Foreskin melanocyte (primary cell): ENCODE measurements at places on chromosomes 2 and 18.

DNA sequence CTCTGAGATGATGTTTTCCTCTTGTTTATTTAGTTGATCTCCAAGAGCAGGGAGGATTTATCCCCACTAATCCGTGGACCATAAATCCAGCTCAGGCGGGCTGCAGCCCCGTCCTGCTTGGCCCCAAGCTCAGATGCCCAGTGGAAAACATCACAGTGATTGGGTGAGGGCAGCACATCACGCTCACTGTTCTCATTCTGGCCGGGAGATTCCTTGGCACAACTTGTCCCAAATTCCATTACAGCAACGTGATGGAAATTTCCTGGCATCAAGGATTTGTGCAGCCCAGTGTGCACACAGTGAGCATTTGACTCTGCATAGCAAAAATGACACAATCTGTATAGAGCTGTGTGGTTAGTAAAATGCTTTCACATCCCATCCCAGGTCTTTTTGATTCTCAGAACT is 96.8 kb downstream of the VAPA start:
- no peak for DNase-seq

DNA sequence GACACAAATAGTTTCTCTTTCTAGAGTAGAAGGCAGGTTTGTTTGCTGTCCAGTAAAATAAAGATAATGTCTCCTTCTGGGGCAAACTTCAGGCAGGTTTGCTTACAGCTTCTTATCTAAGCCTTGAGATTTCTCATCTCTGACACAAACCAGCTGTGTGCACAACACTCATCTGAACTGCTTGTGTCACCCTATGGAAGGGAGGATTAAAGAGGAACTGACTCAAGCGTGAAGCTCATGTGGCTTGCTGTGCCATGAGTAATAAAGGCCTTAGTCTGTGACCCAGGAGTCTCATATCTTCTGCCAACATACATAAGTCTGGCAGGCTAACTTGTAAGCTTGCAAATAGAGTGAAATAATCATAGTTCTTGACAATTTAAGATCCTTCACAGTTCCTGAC is 24.2 kb upstream of the CPO start:
- DNase-seq, result peak; percentile 34

DNA sequence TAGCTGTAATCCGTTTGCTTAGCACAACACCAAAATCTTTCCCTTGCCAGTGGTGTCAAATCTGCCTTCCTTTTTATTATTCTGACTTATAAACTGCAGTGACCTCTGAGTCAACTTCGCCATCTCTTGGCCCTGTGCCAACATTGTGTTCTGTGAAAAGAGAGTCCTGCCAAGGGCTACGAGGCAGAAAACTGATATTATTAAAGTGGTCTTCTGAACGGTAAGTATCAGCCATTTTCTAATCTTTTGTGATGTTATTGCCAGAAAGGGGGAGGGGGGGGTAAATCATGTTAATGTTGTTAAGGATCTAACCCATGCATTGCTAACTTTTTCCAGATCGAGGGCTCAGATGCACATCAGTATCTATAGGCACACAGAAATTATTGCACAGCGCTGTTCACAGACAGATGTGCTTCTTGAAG is 121.5 kb upstream of the LTBP1 start:
- DNase-seq, result peak; percentile 75

DNA sequence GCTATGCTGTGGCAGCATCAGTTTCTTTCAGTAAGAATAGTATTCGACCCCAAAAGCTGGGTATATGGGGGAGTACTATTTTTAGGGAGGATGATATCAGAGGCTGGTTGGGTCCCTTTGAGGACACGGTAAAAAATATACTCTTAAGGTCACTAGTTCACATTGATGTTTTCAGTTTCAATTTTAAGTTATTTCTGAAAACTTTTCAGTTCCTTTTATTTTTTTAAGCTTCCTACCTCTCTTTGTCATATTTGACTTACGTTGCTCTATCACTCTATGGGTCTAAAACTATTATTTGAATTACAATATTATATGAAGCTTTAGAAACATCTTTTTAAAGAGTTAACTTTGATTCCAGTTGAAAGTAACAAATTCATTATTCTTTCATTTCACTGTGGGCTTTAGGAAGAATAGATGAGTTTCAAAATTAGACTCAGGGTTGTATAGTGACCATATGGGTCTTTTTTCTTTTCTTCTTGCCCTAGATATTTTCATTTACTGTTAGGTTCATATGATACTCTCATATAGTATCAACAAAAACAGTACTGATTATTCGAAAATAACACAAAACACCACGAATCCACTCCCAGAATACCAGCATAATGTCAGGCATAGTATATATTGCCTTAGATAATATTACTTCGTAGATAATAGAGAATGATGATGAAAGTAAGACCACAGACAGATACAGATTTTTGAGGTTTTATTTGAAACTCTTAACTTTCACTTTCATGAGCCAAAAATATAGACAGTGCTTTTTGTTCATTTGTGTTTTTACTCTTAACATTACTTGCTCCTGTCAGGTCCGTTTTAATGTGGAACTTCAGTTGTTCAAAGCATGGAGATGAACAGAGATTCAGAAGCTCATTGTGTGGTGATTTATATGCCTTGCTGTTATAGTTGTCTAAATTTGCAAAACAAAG is 9.8 kb downstream of the RMDN2 start:
- no peak for DNase-seq

DNA sequence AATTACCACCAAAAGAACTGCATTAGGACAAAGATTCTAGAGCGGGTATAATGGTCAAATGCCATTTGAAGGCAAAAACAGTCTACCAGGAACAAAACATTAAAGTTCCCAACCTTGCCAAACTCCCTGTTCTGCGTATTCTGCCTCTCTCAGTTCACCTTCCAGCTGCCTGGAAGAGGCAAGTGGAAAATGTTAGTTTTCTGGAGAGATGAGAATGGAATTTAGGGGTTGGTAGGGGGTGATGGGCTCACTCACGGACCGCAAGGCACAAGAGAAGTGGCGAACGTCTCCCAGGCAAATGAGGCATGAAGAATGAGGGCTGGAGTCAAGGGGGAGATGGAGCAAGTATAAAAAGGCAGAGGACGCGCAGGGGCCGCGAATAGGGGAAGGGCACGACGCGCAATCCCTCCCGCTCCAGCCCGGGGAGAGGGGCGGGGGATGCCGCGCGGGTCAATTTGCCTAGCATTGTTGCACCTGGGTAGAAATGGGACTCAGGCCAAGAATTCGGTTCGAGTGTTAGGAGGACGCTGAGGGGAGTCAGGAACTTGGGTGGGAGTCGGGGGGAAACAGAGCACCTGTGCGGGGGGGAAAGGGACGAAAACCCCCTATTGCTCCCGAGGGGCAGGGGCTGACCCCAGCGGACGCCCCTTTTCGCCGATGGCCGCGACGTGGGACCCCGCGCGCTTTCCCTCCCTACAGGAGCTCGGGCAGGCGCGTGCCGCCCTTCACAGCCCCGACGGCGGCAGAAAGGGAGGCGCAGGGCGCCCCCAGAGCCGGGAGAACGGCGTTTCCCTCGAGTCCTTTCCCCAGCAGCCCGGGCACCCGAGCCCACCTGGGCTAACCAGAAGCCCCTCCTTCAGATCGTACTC is 573 bp downstream of the PAIP2B start:
- DNase-seq, result no peak

- no peak for DNase-seq
Observed at GRCh38 chr2:165901620-165902298, 51.8 kb downstream of the TTC21B start.

DNA sequence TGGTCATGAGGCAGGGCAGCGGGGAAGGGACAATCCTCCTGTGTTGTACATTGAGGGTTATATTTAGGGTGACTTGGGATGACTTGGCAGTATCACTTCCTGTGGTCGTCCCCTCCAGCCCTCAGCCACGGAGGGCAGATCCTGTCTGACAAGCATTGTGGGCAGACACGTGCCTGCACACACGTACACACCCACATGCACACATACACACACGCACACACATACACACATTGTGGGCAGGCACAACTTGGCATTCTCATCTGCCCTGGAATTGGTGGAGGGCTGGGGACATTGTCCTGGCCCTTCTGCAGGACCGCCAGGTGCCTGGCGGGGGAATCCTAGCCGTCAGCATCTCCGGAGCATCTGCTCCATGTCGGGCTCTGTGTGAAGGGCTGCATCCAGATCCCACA is 47.6 kb downstream of the ODC1 start:
- peak; percentile 98 for DNase-seq

- DNase-seq, result peak; percentile 48
Observed at GRCh38 chr18:43277164-43277600, at the start of gene SYT4. Gene SYT4 (minus strand): TSS chr18:43277490. CDS start chr18:43277281, 209 bp downstream.

- no peak for DNase-seq
Observed at GRCh38 chr2:241579281-241579680, 20.7 kb downstream of the BOK start.

DNA sequence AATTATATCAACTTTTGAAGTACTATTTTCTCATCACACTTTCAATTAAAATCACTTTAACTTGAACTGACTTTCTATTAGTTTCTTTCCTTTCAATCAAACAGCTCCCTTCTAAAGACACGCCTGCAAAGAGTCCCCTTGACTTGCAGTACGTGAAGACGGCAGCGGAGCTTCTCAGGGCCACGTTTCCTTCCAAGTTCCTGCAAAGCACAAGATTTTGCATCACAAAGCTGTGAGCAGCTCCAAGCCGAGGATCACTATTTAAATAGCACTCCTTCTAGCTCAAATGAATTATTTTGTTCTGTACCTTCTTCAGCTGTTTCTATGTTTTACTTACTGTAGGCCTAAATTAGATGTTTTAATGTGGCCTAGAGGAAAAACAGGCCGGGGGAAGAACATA is 30.8 kb downstream of the SH3YL1 start:
- DNase-seq, result no peak

GRCh38 chr2:202169832-202170424 is 68.5 kb downstream of the SUMO1 start:
- DNase-seq, result no peak

DNA sequence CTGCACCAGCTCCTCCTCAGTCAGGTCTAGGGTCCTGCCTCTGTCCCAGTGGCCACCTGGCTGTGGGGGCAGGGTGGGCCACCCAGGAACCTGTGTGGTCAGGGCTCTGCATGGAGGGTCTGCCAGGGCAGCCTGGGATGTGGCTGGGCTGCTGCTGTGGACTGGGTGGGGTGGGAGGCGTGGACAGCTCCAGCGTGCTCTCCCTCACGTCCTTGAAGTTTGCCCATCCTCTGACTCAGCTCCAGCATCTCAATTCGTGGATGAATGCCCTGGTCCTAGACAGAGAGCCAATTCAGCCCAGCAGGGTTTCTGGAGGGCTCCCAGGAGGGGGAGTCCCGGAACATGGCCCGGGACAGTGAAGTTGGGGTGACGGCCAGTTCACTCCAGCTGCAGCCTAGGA is 64.3 kb upstream of the EPAS1 start:
- DNase-seq, result no peak

- DNase-seq, result no peak
Observed at GRCh38 chr18:26565514-26565913, 17.2 kb upstream of the KCTD1 start.

- DNase-seq, result no peak
Observed at GRCh38 chr2:139218181-139218580, 438.0 kb upstream of the NXPH2 start.

DNA sequence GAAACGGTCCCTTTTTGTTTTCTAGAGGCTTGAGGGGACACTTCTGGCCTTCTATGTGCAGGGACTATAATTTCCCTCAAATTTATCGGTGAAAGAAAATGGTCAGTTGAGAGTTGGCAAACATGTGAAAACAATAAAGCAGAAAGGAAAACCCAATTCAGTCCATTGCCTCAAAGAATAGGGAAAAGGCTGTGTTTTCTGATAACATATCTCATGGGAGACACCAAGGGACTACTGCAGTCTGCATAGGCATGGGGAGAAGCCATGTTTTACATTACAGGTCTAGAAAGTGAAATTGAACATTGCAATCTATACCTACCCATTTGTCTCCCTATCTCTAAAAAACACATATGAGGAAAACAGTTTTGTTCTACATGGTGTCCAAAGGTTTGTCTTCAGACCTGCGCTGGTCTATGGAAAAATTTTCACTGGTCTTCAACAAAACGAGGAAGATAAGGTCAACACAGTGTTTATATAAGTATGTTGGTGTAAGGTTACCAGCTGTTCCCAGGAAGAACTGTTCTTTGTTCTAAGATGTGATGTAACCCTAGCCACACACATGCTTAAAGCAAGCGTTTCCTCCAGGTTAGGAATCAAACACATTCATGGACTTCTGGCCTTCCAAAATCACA is 179.7 kb downstream of the MREG start:
- no peak for DNase-seq

- no peak for DNase-seq
Observed at GRCh38 chr18:60493066-60493465, 120.5 kb upstream of the MC4R start.

GRCh38 chr2:107278672-107279071 is 392.7 kb upstream of the ST6GAL2 start:
- DNase-seq, result no peak

- no peak for DNase-seq
Observed at GRCh38 chr2:145086910-145087309, 567.0 kb upstream of the ZEB2 start.

DNA sequence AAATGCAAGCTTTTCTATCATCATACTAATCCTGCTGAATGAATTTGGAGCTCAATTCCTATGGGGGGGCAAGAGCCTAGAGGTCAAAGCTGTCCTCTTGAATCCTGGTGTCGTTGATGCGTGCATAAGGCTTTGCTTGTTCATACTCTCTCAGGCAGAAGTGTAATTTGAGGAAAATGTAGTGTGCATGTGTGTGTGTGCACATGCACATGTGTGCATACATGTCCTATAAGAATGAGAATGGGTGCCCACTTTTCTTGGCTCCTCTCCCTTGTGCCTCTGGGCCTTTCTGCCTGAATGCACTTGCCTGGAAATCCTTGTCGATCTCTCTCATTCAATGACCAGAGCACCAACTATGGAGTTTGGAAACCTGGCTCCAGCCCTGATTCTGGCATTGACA is 28.5 kb upstream of the C18orf32 start:
- DNase-seq, result no peak

DNA sequence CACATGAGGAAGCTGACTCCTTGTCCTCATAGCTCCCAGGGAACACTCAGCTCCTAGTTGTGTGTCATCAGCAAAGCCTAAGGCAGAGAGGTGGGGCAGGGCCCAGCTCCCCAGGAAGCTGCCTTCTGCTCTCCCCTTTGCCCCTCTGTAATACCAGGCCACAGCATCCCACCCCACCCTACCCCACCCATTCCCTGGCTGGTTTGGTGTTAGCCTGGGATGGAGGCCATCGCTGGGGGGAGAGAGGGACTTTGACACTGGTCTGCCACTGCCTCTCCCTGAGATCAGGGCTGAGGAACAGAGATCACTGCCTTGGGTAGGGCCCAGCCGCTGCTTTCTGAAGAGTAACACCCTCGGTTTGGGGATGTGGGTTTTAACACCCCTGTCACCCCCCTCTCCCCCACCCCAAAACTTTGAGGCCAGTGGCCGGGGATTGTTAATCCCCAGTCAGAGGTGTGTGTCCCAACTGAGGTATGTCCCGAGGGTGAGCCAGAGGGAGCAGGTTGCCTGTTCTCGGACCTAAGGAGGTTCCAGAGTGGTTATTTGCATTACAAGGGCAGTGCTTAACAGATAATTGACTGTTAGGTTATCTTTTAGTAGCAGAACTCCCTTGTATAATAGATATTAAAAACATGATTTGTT is 41.4 kb downstream of the TET3 start:
- DNase-seq, result no peak

DNA sequence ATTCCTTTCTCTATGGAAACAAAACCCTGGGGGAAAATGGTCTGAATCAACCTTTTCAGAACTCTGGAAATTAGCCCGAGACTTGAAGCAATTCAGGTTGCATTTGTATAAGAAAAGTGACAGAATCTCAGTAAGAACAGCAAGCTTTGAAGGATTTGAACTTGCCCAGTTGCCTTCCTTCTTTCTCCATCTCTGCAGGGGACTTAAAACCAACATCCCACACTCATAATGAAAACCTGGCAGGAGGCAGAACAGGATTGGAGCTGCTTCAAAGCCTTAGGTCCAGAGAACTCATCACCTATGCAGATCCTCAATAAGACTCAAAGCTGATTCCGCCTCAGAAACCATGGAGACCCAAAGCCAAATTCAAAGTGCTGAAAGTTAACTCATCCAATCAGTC is 790.5 kb upstream of the ID2 start:
- DNase-seq, result no peak
